ENCODE measurements at places on chromosomes 3 and 15.
A peak's percentile ranks its signal among the peaks of the same experiment; 100 is the strongest.

DNA sequence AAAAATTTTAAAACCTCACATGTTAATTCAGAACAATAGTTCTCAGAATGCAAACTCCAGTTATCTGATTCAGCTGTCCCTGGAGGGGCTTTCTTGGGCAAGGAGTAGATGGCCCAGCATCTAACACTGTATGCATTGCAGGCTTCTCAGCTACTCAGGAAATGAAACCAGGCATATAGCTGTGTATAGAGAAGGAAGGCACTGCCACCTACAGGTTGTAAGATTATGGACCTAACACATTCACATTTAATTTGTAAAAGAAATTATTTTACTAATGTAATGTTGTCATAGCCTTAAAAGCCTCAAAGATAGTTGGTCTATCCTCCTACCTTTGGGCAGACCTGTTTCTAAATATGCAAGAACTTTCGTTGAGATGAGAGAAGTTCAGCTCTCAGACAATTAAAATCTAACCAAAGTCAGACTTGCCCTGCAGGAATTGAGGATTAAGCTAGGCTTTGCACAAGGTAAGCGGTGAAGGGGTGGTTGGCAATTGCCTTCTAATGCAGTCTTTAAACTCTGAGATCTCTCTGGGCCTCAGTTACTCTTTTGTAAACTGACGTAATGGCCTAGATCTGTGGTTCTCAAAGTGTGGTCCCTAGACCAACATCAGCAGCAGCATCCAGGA, 132.8 kb upstream of the SLC24A5 start:
- peak; percentile 69 for DNase-seq

DNA sequence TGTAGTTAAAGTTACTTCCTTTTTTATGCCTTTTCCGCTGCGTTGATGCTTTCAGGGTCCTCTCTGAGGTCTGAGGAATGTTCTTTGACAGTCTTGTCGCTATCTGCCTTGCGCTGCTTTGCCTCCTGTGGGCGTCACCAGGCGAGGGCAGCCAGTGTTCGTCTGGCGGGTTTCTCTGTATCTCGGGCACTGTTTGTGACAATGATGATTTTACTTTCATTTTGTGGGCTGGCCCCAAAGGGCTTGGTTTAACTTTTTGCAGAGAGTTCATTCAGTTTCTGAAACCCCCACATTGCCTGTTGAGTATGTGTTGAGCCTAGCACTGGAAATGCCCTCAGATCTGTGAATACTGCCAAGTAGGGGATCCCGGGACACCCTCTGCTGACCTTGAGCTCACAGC, 24.6 kb upstream of the SACM1L start:
- DNase-seq: no peak

- DNase-seq: no peak
These were observed 4.4 kb downstream of the UACA start for GRCh38 chr15:70758790-70759462.

GRCh38 chr3:70400194-70400593, 87.8 kb upstream of the MDFIC2 start:
- DNase-seq: no peak

- DNase-seq: no peak
These were observed 156.8 kb downstream of the ALCAM start for GRCh38 chr3:105523501-105523900.

DNA sequence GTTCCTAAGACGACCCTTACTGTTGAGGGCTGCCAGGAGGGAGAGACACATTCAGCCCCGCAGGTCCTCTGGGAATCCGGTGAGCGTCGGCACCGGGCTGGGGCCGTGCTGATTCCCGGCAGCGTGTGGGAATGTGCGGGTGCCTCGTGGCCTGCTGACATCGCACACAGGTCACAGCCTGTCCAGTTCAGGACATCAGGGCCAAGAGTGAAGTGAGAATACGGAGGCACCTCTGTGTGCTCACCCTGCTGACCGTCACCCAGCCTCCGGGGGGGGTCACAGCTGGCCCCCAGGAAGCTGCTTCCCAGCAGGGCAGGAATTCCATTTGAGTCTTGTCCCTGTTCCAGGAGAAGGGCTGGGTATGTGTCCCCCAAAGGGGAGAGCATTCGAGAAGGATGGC, 53.6 kb downstream of the PGPEP1L start:
- DNase-seq: no peak

DNA sequence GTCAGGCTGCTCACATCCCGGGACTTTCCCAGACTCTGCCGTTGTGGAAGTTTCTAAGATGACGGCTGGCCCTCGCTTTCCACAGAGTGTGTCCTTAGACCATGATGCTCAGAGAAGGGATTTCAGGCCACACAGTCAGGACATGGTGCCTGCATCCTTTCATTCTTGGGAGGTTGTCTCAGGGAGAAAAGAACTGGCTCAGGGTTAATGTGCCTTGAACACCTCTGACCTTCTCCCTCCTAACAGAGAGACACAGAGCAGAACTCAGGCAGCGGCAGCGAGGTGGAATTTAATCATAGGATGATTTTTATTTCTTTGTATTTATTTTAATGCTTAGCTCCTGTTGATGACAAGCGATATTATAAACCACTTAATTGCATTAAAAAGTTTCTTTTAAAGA, 96.9 kb upstream of the ATP2B2 start:
- DNase-seq: no peak

GRCh38 chr3:10361375-10361774, 40.5 kb upstream of the SEC13 start:
- DNase-seq: no peak

DNA sequence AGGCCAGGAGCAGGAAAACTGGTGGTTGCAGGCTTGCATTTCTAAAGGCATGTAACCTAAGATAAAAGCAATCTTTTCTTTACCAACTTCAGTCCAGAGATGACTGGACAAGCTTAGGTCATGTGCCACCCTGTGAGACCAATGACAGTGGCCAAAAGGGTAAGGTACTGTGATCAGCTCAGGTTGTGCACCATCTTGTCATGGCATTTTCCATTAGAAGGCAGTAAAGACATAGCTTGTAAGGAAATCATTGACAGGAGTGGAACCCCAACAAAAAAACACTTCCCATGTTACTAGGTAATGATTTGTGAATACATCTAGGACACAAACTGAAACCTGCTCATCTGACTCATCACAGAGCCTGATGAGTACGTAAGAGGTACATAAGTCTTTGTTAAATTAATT, 35.2 kb downstream of the SSR3 start:
- DNase-seq: no peak

DNA sequence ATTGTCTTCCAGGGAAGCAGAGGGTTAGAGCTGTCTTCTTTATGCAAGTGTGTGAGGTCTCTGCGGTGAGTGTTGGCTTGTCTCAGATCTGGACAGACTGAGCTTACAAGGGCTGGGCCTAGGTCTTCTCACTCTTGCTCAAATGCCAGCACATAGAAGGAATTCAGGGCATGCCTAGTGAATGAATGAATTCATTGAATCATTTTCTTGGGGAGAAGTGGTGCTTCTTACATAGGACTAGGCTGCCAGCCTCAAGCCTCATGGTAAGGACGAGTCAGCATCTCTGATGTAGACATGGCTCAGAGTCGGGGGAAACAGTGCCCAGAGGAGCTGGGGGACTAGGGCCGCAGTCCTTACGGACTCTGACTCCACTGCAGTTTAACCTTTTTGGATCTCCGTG, 17.2 kb downstream of the MKRN2 start:
- no peak for DNase-seq

DNA sequence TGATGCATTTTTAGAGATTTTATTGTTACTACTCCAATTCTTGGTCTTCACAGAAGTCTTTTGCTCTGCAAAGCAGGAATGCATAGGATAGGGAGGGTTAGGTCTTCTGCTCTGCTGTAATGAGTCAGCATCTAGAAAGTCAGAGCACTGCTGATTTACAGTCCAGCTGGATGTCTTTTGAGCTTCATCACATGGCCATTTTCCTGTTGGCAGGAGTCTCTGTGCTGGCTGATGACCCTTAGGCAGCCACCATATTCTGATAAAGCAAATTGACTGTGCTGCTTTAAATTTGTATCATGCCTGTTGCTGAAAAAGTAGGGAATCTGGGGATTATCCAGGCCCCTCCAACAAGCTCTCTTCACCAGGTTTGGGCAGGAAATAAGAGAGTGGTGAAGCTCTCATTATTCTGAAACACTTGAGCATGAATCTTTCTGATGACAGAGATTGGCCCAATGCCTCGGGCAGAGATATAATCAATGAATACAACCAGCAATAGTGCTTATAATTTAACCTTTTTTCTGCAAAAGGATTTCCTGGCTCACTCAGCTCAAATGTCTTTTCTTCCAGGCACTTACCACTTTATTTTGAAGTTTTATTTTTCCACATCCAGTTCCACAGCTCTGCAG, 9.7 kb upstream of the CRBN start:
- DNase-seq: peak; percentile 30

- DNase-seq: no peak
These were observed 151.7 kb upstream of the PROK2 start for GRCh38 chr3:71936681-71937080.

GRCh38 chr3:5822843-5823242, 635.3 kb downstream of the EDEM1 start:
- no peak for DNase-seq

GRCh38 chr15:69340243-69340900, 41.7 kb downstream of the PAQR5 start:
- DNase-seq: no peak

DNA sequence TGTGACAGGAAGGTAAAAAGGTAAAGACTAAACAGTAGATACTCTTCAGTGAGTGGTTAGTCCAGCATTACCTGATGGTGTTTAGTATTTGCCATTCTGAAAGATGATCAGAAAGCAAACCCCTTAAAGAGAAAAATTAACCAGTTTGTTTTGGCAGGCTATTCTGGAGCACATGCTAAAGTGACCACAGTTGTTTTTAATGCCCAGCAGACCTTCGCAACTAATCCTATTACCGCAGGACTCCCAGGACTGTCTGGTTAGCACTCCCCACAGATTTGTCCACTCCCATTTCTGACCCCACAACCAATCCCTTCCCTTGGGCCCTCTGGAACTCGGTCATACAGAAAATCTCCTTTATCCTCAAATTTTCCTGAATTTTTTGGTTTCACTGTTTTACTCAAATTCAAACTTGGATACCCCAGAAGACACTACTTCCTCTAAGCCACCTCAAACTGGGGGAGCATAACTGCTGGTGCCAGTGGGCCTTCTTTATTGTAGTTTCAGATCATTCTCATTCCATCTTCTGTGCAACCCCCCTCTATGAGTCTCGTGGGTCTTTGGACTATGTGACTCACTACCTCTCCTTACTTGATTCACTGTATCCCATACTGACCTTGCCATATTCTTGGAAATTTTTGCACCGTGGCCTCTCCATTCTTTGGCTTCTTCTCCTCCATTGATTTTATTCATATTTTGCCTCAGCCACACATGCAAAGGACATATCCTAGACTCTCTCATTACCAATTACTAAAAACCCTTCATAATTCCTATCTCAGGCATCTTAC, 104.4 kb downstream of the RBMS3 start:
- peak; percentile 66 for DNase-seq

DNA sequence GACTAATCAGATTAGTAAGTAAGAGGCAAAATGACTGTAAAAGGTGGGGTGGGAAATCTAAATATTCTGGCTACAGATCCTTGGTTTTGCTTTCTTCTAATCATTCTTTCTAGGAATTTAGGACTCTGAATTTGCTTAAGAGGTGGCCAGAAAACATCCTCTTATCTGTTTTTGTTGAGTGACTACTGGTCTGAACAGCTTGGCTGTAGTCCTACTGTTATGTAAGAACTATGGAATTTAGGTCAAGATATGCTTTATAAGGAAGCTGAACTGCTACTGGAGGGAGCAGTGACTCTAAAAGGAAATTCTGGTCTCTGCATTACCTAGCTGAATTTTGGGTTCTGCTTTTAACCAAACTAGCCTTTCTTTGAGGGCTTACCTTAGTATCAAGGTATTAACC, 33.5 kb upstream of the CSPG5 start:
- peak; percentile 68 for DNase-seq

DNA sequence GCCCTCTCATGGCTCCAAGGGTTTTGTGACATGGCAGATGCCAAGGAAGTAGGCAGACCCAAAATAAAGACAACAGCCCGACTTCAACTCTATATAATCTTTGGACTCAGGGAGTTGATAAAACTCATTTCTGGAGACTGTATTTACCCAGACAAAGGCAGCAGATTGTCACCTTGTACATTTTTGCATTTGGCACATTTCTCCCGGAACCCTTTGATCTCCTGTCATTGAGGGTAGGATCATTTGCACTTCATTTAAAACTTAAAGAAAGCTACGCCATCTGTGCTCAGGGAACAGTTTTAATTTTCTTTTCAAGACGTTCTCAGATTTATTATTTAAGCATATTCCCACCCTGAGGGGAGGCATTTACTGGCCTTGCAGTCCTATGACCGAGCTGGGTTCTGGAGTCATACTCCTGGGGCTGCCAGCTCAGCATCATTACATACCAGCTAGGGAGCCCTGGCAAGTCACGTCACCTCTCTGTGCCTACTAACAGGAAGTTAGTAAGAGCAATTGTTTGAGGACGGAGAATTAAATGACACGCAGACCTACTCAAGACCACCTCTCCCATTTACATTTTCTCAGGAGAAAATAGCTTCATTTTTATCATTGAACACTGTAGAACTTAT, 5.9 kb downstream of the CDCP1 start:
- DNase-seq: no peak

- DNase-seq: peak; percentile 4
These were observed 61.7 kb downstream of the FSIP1 start for GRCh38 chr15:39720621-39721611.

- no peak for DNase-seq
These were observed 35.8 kb upstream of the SLCO2A1 start for GRCh38 chr3:134065252-134066157.

DNA sequence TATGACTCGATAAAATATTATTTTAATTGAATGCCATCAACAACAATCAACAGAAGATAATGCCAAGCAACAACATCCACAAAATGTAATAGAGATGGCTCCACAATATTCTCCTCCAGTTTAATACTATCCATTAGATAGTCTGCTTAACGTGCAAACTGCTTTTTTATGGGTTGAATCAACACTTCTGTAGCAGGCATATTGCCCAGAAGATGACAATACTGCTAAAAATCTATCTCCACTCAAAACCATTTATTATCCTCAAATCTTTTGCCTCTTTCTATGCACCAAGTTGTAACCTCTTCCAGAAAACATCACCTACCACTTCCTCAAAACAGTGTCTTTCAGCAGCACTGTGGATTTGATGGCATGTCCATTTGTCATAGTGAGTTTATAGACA, 295.7 kb upstream of the LMCD1 start:
- DNase-seq: no peak

DNA sequence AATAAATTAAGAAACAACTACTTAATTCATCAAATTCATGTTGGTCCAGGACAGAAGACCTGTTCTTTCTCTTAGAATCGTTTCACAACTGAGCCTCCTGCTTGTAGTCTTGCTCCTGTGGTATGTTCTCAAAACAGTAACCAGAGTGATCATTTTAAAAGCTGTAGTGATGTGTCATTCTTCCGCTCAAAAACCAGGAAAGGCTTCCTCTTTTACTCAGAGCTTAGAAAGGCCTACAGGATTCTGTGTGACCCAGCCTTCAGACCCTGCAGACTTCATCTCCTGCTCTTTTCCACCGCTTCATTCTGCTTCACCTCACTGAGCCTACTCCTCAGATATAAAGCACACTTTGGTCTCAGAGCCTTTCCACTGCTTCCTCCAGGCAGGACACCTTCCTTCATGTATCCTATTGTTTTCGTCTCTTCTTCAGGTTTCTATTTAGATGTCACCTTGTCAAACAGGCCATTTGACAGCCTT, 22.7 kb downstream of the ST6GAL1 start:
- peak; percentile 65 for DNase-seq

GRCh38 chr3:159765030-159765859, 223.4 kb upstream of the IL12A start:
- DNase-seq: peak; percentile 99
